Stimulated activated CD4-positive, alpha-beta T cell treated with anti-CD3 and anti-CD28 coated beads, TNF-alpha, amount 100 ng/mL, for 4 hours (primary cell): ENCODE measurements at places on chromosomes 3 and 15.
A peak's percentile ranks its signal among the peaks of the same experiment; 100 is the strongest.

DNA sequence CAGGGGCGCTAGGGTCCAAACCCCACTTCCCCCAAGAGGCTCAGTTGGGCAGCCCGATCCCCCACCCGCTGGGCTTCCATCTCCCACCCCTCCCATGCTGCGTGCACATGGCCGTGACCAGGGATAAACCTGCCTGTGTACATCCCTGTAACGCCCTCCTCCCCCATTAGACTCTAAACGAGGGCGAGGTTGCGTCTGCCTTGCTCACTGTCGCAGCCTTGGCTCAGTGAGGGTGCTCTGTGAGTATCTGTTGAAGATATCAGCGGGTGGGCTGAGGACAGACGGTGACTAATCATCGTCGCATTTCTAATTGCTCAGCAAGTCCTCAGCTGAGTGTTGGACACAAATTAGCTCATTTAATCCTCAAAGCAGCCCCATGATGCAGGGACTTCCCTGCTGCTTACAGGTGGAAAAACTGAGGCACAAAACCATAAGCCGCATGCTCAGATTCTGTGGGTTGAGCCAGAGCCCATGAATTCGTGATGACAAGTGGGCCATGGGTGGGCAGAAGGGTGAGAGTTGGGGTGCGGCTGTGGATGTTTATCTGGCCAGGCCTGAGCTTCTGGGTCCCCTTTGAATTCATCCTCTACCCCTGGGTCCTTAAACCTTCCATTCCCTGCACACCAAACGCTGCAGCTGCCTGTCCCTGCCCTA lies 26.0 kb downstream of the FBLN2 start:
- DNase-seq, result no peak

- no peak for DNase-seq
Observed at GRCh38 chr3:61955483-61955882, 394.1 kb downstream of the PTPRG start.

DNA sequence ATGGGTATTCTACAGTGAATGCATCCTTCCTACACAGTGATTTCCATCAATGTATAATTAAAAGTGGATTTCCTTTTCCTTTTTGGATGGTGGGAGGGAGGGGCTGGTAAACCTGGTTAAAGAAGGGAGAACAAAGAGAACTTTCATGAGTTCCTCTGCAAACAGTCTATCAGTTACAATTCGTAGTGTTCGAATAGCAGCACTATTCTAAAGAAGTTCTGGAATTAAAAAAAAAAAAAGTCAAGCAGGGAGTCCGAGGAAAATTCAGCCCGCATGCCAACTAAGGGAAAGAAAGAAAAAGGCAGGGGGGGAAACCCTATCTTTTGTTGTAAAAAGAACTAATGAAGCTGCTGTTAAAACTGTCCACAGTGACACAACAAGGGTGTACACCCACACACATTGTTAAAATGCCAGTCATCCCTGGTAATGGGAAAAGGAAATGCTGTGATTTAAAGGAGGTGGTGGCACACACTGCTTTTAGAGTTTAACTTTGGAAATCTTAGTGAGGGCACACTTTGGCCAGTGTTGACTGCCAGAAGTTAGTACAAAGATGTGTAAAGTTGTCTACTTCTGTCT lies 521.2 kb downstream of the ZIC1 start:
- no peak for DNase-seq

GRCh38 chr15:91706322-91707032 lies 147.0 kb upstream of the SLCO3A1 start:
- peak; percentile 46 for DNase-seq

GRCh38 chr3:73621388-73621787 lies 3.4 kb downstream of the PDZRN3 start:
- DNase-seq, result no peak

DNA sequence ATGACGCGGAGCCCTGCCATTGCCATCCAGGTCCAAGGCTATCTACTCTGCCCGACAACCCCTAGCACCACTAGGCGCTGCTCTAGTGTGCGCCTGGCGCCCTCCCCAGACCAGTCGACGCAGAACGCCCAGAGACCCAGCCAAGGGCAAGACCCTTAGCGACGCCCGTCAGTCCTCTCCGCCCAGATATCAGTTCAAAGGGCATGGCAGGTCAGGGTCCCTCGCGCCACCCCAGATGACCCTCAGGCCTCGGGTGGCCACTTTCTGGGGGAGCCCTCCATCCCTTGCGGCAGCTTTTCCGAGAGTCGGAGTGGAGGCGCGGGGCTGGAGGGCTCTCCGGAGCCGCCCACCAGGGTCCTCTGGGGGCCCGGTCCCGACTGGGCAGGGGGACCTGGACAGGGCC lies 371 bp upstream of the CLSTN2 start:
- no peak for DNase-seq

DNA sequence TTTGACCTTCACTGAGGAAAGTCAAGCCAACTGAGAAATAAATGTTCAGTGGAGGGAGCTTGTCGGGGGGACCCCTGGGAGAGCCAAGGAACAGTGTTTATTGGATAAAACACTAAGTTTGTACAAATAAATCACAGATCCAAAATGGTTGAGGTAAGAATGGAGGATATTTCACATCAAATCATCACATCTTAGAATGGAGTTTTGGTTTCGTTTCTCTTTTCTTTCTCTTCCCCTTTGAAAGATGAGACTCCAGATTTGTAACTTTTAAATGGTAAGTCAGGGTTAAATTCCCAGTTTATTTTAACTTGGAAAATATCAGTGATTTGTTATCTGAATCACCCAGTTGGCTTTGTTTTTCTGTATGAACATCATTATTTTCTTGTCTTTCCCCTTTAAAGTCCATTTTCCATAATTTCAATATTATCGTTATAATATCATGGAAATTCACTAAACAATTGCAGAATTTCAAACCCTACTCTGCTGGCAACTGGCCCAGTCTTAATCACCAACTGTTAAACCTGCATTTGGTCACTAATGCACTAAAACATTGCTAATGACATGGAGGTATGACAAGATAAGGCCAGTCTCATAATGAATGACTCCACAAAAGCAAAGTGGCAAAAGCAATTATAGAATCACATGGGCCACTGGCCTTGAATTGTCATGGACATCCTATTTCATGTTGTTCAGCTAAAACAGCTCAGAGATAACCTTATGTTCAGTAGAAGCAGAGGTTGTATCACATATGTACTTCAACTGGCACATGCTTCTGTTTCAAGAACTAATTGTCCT lies 295.1 kb downstream of the SHOX2 start:
- no peak for DNase-seq

- no peak for DNase-seq
Observed at GRCh38 chr15:73869216-73869995, 4.0 kb upstream of the TBC1D21 start.

- no peak for DNase-seq
Observed at GRCh38 chr3:97713634-97714033, 50.9 kb upstream of the ARL6 start.

DNA sequence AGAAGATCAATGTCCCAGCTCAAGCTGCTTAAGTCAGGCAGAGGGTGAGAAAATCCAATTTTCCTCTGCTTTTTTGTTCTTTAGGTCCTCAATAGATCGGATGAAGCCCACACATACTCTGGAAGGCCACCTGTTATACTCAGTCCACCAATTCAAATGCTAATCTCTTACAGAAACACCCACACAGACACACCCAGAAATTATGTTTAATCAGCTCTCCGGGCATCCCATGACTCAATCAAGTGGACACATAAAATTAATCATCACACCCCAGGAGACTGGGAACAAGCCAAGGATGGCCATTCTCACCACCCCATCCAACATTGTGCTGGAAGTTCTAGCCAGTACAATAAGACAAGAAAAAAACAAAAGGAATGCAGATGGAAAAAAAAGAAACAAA lies 67.8 kb upstream of the SLC24A5 start:
- DNase-seq, result no peak

DNA sequence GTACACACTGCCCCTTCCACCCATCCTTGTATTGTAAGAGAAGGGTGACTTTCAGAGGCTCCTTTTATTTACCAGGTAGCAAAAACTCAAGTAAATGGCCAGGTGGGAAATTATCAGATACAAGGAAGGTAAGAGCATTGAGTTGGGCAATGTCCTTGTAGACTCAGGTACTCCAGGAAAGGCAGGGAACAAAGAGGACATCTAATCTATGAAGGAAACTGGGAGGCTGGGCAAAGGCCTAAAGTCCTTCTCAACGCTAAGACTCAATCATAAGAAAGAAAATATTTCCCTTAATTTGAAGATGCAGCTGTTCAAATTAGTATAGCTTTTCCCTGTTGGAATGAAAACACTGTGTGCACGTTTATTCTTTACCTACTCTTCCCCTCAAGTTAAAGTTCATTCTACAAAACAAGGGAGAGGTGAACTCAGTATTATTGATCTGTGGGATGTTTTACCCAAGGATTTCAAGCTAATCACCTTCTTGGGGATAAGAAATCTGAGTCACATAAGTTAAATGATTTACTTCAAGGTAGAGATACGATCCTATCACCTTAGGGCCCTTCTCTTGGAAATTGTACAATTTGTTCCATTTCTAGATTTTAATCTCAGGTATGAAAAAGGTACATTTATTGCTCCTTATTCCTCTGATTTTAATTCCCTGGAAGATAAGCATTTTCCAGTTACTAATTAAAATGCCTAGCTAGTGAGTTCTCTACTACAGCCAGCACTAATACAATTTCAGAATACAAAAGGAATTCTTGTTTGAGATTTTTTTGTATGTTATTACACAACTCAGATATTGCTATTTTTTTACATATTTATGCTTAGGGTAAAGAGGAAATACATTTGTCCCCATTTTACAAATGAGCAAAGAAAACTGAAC lies 80.6 kb downstream of the PLD1 start:
- no peak for DNase-seq

- DNase-seq, result no peak
Observed at GRCh38 chr15:60788692-60789103, 309.8 kb upstream of the ICE2 start.

GRCh38 chr15:75732809-75733451 lies 20.3 kb upstream of the CSPG4 start:
- peak; percentile 21 for DNase-seq

DNA sequence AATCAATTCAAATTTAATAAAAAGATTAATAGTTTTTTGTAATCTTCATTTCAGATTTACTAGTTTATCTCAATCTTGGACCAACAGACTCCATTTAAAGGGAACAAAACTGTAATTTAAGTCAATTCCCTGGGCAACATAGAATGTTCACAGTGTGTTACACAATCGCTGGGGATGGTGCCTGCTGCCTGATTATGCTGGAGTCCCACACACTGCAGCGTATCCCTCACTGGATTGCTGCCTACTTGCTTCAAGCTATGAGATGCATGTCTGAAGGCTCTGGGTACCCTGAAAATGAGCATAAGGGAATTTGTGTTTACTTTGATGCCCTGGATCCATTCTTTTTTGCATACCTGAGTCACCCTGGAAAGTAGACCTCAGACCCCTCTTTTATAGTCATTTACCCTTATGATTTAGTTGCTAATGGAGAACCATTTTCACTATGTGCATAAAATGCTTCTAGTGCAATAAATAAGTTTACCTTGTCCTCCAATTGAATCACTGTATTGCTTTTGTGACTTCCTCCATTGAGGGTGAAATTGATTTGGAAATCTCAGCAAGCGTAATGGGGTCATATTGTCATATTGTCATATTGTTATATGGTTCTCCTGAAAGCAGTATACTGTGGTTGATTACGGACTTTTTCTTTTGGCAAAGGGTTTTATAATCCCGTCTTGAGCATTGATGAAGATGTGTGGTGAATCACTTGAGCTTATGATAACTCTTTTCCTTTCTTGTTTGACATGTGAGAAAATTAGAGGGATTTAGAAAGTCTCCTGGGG lies 35.9 kb downstream of the ITPR1 start:
- DNase-seq, result no peak

GRCh38 chr3:71127844-71128243 lies 455.7 kb downstream of the FOXP1 start:
- no peak for DNase-seq

GRCh38 chr3:73143821-73144237 lies 82.4 kb downstream of the EBLN2 start:
- DNase-seq, result no peak

- no peak for DNase-seq
Observed at GRCh38 chr3:152350139-152350538, 81.4 kb downstream of the MBNL1 start.

DNA sequence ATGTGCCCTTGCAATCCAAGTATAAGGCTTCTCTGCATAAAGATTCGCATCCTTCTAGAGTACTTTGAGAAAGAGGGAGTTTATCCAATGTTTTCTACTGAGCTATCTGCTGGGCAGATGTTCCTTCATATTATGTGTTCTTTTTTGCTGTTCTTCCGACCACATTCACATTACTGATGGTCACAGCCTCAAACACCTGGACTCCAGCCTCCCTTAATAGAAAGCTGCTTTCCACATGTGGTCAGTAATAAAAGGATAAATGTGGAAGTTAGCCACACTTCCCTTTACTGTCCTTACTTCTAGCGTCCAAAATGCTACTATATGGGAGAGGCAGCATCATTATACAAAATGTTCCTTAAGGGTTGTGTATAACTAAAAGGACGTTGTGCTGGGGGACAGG lies 116.9 kb downstream of the CD47 start:
- DNase-seq, result no peak

DNA sequence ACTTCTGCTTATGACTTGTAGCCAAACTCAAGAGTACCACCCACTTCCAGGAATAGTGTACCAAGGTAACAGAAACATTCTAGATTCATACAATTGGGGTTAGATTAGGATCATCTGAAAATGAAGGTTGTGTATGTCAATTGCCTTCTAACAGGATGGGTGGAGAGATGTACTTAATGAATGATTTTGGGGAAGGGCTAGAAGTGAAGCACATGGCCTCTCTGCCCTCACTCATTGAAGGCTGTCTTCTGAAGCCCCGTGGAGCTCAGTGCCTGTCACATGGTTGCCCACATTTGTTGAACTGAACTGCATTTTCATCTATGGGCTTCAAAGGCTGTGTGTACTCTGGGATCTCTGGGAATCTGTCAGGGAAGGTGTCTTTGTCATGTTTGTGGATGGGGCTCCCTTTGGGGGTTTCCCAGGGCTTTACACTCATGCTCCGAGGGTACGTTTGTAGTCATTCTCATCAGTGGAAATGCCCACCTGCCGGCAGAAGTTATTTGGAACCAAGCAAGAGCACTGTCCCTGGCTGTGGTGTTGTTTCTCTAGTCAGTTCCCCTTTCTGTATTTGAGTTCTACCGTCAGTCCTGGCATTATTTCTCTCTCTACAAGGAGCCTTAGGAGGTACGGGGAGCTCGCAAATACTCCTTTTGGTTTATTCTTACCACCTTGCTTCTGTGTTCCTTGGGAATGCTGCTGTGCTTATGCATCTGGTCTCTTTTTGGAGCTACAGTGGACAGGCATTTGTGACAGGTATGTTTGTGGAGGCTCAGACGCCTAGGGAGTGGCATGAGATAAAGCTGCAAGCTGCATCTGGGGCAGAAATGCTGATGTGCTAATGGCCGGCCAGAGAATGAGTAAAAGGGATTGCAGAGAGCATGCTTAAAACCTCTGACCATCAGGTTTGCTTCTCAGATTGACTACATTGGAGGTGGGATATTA lies 22.4 kb downstream of the CD86 start:
- no peak for DNase-seq

DNA sequence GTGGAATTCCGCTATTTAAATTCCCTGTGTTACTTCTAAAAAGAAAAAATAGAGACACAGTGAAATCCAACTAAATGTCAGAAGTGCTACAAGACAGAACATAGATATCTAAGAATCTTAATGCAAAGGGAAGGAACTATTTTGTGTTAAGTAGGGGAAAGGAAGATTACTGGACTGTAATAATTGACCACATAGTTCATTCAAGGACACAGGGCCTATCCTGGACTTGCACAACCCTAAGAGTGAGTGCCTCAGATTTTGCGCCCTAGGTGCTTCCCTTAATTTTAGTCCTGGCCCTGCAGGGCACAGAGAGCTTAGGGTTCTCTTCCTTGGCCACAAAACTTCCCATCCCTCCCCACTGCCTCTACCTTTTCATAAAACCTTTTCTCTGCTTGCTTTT lies 3.5 kb upstream of the IL20RB start:
- DNase-seq, result no peak
